ENCODE measurements at places on chromosomes 5 and 9.

GRCh38 chr5:113273948-113274347, 160.8 kb downstream of the TSSK1B start:
- no peak for DNase-seq

GRCh38 chr5:6458833-6459232, 10.2 kb downstream of the UBE2QL1 start:
- DNase-seq, result no peak

- no peak for DNase-seq
These were observed 214.1 kb downstream of the RAB3C start for GRCh38 chr5:58797021-58797420.

GRCh38 chr9:133004999-133005760, 25.6 kb upstream of the GTF3C5 start:
- no peak for DNase-seq

DNA sequence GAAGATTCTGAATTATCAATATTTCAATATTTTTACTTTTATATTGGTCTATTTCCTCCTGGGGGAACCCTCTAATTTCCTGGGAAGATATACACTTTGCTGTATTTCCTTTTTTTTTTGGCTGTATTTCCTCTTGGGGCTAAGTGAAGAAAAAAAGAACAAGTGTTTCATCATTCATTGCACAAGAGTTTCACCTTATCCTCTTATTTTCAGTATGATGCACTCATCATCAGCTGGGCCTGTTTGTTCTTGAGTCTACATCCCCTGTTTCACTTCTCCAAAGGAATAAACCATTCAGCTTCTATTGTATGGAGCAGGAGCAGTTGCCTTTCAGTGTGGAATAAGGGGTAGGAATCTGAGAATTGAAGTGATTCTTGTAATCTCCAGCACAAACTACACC, 210.8 kb downstream of the FAM170A start:
- no peak for DNase-seq

DNA sequence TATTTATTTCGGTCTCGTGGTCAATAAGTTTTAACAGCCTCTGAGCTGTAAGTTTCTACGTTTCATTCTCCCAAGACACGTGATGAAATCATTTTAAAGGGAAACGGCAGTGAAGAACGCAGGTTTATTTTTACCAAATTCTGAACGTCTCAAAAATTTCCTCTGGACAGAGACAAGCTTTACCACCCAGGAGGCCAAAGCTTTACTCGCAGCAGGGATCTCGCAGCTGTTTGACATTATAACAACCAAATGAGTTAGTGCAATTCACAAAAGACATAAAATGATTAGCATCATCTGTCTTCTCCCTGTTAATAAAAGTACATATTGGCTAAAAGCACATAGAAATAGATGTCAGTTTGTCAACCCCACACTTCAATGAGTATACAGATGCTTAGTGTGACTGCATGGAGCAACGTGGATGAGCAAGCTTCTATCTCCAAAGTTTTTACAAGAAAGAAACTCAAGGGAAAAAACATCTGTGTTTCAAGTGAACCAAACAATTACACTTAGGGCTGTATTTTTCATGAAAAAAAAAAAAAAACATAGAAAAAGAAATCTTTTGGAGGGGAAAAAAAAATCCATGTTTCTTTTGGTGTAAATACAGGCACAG, 2.5 kb downstream of the SEMA5A start:
- DNase-seq, result peak; percentile 58

GRCh38 chr9:86802900-86803673, 144.2 kb downstream of the GAS1 start:
- DNase-seq, result no peak

DNA sequence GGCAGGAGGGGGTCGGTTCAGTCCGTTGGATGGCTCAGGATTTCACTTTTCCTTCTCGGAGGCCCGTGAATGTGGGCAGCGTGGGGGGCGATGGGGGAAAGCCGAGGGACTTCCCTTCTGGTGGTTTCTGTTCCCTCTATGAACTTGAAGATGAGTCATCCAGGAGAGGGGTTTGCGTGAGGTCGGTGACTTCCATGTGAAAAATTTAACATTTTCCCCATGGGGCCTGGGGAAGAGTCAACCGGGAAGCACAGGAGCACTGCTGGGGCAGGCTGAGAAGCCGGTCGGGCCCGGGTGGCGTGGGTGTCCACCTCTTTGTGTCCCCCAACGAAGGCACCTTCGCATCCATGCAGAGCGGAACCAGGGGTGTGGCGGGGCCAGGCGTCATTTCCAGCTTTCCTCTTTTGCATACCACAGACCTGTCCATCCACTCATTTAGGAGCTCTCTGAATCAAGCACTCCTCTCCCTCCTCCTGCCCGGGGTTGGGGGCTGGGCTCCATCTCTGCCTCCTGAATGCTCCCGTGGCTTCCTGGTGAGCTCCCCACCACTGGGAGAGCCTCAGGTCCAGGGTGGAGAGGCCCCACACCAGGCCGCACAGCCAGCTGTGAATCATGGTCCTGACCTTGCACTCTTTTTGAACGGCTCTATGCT, 68.4 kb downstream of the ANKRD33B start:
- DNase-seq, result no peak

GRCh38 chr9:83451308-83451707, 86.9 kb downstream of the FRMD3 start:
- DNase-seq, result no peak

DNA sequence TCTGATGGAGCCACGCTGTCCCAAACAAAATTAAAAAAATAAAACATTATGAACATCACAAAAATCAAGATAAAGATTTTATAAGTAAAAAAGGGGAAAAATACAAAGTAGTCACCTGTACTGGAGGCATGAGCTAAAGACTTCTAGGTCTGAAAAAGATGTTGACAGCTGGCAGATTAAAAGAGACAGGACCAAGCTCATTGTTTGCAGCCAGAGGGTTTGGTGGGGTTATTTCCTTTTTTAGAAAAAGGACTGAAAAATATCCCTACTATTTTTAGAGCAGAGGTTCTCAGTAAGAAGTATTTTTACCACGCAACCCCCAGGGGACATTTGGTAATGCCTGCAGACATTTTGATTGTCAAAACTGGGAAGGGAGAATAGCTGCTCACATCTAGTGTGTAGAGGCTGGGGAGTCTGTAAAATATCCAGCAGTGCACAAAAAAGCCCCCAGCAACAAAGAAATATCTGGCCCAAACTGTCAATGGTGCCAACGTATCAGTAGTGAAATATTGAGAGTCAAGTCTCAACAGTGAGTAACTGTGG, 353.4 kb downstream of the TLE1 start:
- DNase-seq, result no peak

GRCh38 chr5:158810615-158811014, 289.1 kb downstream of the EBF1 start:
- no peak for DNase-seq

- DNase-seq, result no peak
These were observed 47.1 kb upstream of the PCA3 start for GRCh38 chr9:76717176-76717575.

GRCh38 chr5:156621719-156622118, 228.4 kb upstream of the PPP1R2B start:
- no peak for DNase-seq

- no peak for DNase-seq
These were observed 219.6 kb downstream of the ADAMTS6 start for GRCh38 chr5:65262096-65262495.

DNA sequence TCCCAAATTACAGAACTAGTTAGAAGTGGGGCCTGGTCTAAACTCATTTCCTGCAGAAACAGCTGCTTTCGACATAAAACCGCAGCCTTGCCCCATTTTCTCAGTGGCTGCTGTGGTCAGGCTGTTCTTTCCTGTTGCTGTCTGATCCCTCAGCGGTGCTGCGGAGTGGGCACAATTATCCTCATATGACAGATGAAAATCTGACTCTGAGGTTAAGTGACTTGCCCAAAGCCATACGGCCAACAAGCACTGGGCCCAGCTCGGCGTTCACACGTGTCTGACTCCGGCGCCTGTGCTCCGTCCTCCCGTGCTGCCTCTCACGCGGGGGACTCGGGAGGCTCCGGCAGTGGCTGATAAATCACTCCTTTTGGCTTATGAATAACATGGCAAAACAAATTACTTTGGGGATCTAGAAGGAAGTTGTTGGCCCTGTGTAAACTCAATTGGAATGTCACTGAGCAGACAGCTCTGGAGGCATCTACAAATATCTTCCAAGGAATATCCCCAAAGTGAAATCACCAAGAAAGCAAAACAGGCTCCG, 142.6 kb upstream of the LMX1B start:
- peak; percentile 44 for DNase-seq

DNA sequence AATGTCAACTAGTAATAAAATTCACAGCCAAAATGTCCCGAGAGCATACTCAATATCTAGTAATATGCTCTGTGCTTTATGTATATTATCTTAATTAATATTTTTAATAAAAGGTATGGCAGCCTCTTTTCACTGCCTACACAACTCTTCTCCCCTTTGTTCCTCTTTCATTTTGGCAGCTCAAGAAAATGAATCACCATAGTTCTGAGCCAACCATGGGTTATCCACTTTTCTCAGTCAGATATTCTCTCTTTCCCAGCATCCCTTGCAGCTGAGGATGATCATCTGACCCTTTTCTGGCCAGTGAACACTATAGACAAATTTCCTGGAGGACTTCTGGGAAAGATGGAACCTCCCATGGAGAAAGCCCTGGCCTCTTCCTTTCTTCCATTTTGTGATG, 8.2 kb upstream of the DOCK8 start:
- DNase-seq, result no peak

DNA sequence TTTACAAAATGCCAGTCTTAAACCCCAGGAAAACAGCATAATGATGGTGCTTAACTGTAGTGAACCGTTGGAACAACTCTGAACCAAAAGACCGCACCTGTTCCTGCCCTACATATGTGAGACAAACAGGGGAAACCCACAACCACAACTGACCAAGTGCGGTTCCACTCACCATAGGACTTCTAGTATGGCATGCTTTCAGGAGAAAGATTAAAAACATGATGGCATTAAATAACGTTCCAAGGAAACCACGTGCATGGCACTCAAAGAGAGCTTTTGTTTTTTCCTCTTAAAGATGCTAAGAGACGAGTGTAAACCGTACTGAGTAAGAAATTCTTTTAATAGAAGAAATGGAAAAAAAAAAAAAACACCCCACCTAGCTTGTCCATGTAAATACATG, 119.8 kb downstream of the SSBP2 start:
- no peak for DNase-seq

DNA sequence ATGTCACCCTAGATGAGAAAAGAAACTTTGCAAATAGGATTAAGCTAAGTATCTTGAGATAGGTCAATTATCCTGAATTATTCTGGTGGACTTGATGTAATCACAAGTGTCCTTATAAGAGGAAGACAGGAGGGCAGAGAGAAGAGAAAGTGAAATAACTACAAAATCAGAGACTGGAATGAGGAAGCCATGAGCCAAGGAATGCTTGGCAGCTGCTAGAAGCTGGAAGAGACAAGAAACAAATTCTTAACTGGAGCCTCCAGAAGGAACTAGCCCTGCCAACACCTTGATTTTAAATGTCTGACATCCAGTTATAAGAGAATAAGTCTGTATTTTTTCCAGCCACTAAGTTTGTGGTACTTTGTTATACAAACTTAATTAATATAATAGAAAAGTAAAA, 480.0 kb downstream of the NR2F1-AS1 start:
- DNase-seq, result peak; percentile 11

GRCh38 chr5:75847561-75848021, 130.4 kb upstream of the POC5 start:
- DNase-seq, result no peak

GRCh38 chr9:89218040-89218928, 39.7 kb upstream of the SHC3 start:
- no peak for DNase-seq

- no peak for DNase-seq
These were observed 17.8 kb downstream of the TBCA start for GRCh38 chr5:77758141-77758938.

DNA sequence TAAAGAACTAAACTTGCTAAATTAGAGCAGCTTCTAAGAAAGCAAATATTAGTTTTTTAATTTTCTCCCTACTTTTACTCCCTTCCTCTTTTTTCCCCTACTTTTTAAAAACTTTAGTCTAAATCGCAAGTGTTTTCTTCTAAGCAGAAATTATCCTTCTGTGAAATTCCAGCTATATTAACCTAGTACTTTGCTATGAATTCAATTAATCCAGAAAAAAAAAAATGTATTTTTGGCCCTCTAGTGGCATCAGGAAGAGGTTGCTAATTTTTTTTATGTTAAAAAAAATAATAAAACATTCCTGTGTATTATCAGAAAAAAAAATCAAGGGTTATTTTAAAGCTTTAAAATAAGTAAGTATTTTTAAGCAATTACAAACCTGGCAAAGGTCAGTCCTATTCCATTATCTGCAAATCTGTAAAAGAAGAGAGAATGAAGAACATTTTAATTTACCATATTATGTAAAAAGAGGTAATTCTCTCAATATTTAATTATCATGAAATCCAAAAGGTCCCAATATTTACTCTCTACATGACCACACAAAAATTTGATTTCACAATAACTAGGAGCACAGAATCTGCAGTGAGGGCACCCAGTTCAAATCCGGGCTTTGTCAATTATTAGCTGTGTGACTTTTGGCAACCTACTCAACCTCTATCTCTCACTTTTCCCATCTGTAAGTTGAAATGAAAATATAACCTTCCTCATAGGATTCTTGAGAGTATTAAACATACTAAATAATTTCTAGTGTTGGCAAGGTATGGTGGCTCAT, 52.0 kb downstream of the CEMIP2 start:
- DNase-seq, result no peak

- no peak for DNase-seq
These were observed 29.3 kb downstream of the CARTPT start for GRCh38 chr5:71748360-71748759.

DNA sequence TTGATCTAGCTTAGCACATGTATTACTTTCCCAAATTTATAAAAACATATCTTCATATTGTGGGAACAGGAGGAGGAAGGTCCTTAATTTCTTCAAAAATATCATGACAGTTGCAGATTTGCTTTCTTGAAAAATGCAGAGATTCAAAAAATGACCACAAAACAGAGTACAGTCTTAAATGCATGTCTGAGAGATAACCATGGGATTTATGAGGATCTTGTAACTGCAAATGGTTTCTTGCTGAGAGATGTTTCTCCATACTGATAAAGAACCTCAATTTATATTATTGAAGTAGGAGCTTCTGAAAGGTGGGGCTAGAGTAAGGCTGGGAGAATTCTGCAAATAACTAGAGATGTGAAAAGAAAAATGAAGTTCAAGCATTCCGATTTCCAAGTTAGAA, 83.2 kb downstream of the CDH18 start:
- no peak for DNase-seq

DNA sequence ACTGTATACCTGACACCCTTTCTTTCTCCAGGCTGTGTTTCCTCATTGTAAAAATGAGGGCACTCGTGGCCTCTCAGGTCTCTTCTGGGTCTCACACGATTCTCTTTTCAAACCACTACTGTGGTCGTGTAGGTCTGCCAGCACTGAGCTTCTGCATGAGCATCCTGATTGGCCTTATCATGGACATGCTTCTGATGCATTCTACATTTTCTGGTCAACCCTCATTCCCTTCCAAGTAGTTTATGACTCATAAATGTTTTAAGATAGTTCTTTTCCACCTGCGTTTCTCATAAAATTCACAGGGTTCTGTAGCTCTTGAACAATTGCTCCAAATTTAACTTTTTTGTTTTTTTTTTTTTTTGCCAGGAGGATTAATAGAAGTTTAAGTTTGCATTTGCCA, 294.8 kb downstream of the KCTD16 start:
- no peak for DNase-seq

- no peak for DNase-seq
These were observed 22.1 kb upstream of the NDST1 start for GRCh38 chr5:150485693-150486401.

GRCh38 chr9:128818839-128819715, 777 bp downstream of the ENDOG start:
- peak; percentile 23 for DNase-seq

- DNase-seq, result no peak
These were observed 516.2 kb downstream of the ELAVL2 start for GRCh38 chr9:23309800-23310199.

Measured in muscle of arm (tissue), 14 donors.